Gastrocnemius medialis (tissue), 4 donors: ENCODE measurements at places on chromosomes 16 and 17. TPM values are rescaled to one million over a fixed set of nuclear protein-coding genes. Genes with fewer than 3 reads are reported as not detected.

Gene PPL
- 12.8 TPM for total RNA-seq

Gene KRT33A
- total RNA-seq, result not detected

Gene SCGB1C2
- total RNA-seq, result not detected

- no peak overlapping the region for H3K4me3 ChIP-seq
- H3K36me3 ChIP-seq, result no peaks in the 10 kb centered on the region
- no peaks in the 10 kb centered on the region for H3K27me3 ChIP-seq
- DNase-seq, result no peak
- no peak overlapping the region for H3K27ac ChIP-seq
- no peaks in the 10 kb centered on the region for H3K4me1 ChIP-seq
Observed at GRCh38 chr16:47880653-47881052, 275.1 kb downstream of the ABCC12 start.

- no peaks in the 10 kb centered on the region for H3K27me3 ChIP-seq
- peaks cover 4% of the 10 kb centered on the region for H3K4me1 ChIP-seq
- no peak overlapping the region for H3K27ac ChIP-seq
- no peaks in the 10 kb centered on the region for H3K36me3 ChIP-seq
- DNase-seq, result no peak
Observed at GRCh38 chr17:7864995-7865650, 7.3 kb downstream of the CYB5D1 start.

DNA sequence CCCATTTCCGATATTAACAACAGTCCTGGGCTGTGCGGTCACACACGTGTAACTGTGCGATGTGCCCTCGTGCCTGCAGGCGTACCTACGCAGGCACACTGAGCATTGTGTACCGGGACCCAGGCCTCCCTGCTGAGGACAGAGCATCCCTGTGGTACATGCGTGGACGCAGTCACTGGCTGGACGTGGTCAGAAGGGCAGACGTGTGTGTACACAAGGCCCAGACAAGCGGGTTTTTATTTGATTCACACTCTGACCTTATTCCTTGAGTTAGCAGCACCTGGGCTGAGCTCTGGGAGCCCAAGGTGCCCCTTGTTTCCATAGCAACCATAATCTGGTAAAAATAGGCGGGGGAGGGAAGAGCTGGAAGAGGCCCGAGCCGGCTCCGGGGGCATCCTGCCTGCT is 19.5 kb downstream of the RAP1GAP2 start:
- H3K36me3 ChIP-seq, result no peaks in the 10 kb centered on the region
- no peak for DNase-seq
- no peak overlapping the region for H3K4me3 ChIP-seq
- no peaks in the 10 kb centered on the region for H3K4me1 ChIP-seq
- no peak overlapping the region for H3K27ac ChIP-seq

DNA sequence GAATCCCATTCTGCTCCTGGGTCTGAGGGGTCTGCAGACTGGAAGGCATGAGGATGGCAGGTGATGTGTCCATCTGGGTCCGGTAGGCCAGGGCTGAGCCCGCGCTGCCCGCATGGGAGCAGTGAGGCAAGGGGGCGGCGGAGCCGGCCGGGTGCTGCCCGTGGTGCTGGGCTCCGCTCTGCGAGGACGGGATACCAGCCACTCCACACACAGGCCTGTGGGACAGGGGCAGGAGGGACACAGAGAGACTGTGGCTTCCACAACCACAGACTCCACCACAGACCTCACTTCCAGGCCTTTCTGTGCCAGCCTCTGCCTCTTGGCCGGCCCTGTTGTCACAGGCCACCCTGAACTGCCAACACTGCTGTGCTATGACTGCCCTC is 25.4 kb downstream of the MAP1LC3B start:
- no peak overlapping the region for H3K4me3 ChIP-seq
- no peak overlapping the region for H3K27ac ChIP-seq
- H3K27me3 ChIP-seq, result no peaks in the 10 kb centered on the region
- DNase-seq, result no peak
- H3K36me3 ChIP-seq, result peaks cover 48% of the 10 kb centered on the region
- H3K4me1 ChIP-seq, result no peaks in the 10 kb centered on the region

Gene TBC1D3G
- not detected for total RNA-seq

DNA sequence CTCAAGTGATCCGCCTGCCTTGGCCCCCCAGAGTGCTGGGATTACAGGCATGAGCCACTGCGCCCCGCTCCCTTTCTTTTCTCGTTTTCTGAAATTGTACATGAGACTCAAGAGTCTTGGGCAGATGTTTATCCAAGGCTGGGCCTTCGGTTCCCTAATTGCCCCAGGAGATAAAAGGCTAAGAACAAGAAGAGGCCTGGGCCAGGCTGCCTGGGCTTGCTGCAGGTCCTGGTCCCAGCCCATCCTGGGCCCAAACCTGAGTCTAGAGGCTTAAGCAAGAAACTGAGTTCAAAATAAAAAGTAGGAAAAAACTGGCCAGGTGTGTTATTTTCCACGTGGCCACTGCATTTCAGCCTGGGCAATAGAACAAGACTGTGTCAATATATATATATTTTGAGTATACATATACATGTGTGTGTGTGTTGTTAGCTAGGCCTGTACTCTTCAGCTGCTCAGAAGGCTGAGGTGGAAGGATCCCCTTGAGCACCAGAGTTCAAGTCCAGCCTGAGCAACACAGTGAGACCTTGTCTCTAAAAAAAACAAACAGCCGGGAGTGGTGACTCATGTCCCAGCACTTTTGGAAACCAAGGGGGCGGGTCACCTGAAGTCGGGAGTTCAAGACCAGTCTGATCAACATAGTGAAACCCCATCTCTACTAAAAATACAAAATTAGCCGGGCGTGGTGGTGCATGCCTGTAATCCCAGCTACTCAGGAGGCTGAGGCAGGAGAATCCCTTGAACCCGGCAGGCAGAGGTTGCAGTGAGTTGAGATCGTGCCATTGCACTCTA is 6.8 kb upstream of the CLUH start:
- no peak for DNase-seq
- no peaks in the 10 kb centered on the region for H3K36me3 ChIP-seq
- H3K4me3 ChIP-seq, result no peak overlapping the region
- H3K27ac ChIP-seq, result no peak overlapping the region
- H3K4me1 ChIP-seq, result peaks cover under 1% of the 10 kb centered on the region
- H3K27me3 ChIP-seq, result no peaks in the 10 kb centered on the region

Gene SLC2A4
- total RNA-seq, result 278 TPM

GRCh38 chr17:13797863-13798262 is 196.1 kb upstream of the HS3ST3A1 start:
- H3K27ac ChIP-seq, result no peak overlapping the region
- H3K27me3 ChIP-seq, result no peaks in the 10 kb centered on the region
- no peaks in the 10 kb centered on the region for H3K4me1 ChIP-seq
- DNase-seq, result no peak
- no peak overlapping the region for H3K4me3 ChIP-seq

Gene GPR179
- total RNA-seq, result 0.20 TPM

DNA sequence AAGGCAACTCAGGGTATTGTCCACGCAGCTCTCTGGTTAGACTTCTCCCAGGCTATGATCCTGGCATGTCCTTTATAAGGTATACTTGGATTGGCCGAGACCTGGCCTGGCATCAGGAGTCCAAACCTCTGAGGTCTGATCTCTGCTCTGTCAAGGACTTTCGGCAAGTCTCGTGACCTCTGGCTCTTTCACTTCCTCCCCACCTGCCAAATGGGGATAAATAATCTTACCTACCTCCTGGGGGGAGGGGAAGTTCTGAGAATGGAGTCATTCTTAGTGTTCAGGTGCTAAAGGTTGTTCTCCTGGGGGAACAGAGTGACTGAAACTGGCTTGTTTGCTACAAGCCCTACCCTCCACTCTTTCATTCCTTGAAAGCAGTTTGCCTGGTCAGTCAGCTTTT is 7.6 kb downstream of the ATXN1L start:
- peaks cover 17% of the 10 kb centered on the region for H3K4me1 ChIP-seq
- no peak for DNase-seq
- H3K4me3 ChIP-seq, result no peak overlapping the region

GRCh38 chr16:88057656-88058055 is 106.4 kb downstream of the BANP start:
- no peaks in the 10 kb centered on the region for H3K27me3 ChIP-seq
- no peak for DNase-seq

Gene DPEP1
- total RNA-seq, result not detected

GRCh38 chr17:82775001-82775823 is 23.3 kb downstream of the TBCD start:
- H3K36me3 ChIP-seq, result no peaks in the 10 kb centered on the region
- peak overlapping the region; percentile 30 for H3K4me3 ChIP-seq
- no peak overlapping the region for H3K27ac ChIP-seq
- no peaks in the 10 kb centered on the region for H3K27me3 ChIP-seq
- DNase-seq, result peak; percentile 24
- H3K4me1 ChIP-seq, result no peaks in the 10 kb centered on the region

GRCh38 chr17:51059781-51060180 is 60.9 kb downstream of the SPAG9 start:
- H3K4me1 ChIP-seq, result peaks cover 34% of the 10 kb centered on the region
- no peaks in the 10 kb centered on the region for H3K27me3 ChIP-seq
- no peak for DNase-seq

Gene ATP5PD
- 495 TPM for total RNA-seq

Gene BAHCC1
- 6.1 TPM for total RNA-seq

- H3K4me3 ChIP-seq, result no peak overlapping the region
- H3K4me1 ChIP-seq, result no peaks in the 10 kb centered on the region
- no peaks in the 10 kb centered on the region for H3K36me3 ChIP-seq
- no peak overlapping the region for H3K27ac ChIP-seq
Observed at GRCh38 chr16:76970087-76970744, 220.8 kb upstream of the MON1B start.

Gene ZFP3
- total RNA-seq, result 6.5 TPM

GRCh38 chr17:59139939-59140338 is 15.0 kb downstream of the SKA2 start:
- H3K27ac ChIP-seq, result no peak overlapping the region
- H3K36me3 ChIP-seq, result no peaks in the 10 kb centered on the region
- no peaks in the 10 kb centered on the region for H3K4me1 ChIP-seq
